ENCODE measurements at places on chromosomes 16 and 17.

DNA sequence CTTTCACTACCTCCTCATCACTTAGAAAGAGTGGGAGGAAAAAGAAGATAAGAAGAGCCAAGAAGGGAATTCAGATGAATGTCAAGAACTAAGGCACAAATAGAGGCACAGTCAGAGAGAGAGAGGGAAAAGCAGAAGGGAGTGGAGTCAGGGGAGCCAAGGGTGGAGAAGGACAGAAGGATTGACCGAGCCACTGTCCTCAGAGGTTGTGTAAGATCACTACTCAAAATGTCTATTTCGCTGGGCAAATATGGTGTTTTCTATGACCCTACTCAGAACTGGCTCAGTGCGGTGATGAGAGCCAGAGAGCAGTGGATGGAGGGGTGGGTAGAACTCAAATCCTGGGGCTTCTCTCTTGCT is 139.2 kb upstream of the HS3ST2 start:
- DNase-seq, result no peak

- peak; percentile 90 for DNase-seq
These were observed 47.2 kb downstream of the ARHGAP27 start for GRCh38 chr17:45385331-45385997.

DNA sequence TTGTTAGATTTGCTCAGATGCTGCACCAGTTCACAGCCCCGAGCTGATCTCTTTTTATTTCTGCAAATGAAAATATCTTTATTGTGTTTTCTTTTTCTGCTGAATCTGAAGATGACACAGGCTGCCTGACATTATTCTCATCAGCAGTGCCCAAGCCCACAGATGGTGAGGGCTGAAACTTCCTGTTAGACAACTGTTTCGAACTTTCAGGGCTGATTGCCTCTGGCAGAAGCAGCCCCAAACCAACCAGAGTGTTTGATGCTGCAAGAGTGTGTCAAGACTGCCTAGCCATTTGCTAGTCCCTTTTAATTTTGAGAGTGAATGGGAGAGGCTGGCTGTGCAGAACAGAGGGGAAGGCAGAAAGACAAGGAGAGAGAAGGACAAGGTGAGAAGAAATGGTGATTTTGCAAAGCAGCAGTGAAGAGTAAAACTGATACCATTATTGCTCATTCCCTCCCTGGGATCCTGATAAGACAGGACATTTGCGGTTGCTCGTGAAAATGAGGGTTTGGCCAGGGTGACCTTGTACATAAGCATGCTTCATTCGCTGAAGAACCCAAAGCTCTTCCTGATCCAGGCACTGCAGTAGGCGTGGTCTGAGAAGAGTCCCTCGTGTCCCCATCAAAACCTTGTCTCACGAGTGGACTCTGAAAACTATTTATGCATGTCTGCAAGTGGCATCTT is 77.2 kb downstream of the TMEM114 start:
- DNase-seq, result no peak

DNA sequence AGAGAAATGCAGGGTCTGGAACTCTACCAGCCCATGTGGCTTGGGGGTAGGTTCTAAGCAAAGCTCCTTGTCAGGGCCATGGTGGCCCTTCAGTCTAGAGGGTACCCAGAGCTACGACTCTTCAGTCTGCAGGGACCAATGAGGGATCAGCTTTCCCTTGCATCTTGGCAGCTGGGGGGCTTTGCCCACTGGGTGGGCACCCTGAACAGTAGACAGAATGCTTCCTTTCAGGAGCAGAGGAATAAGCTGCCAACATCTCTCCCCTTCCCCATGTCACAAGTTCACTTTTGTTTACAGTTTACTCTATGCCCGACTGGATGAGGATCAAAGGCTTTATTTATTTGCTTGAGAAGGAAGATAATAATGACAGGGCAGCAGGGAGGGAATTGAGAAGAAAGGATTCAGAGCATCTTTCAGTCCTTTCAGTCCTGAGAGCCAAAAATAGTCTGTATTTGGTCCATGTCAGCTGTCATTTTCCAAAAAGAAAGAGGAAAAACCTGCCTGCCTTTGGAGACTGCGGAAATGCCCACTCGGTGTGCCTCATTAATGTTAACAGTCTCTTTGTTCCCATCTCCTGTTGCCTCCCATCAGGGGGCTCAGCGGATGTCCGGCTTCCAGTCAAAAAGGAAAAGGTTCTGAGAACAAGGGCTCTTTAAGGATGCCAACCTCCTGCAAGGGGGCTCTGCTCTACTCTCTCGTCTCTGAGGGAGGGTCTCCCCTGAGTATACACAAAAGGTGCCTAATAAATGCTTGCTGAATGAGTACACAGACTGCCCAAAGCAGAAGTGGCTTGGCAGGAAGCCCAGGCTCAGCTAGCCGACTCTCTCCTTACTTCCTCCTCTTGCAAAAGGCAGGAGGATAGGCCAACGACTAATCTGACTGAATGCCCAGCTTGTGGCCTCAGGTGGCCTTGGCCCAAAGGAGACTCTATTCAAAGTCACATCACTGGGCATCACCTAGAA is 17.1 kb downstream of the TRAF4 start:
- DNase-seq, result no peak

DNA sequence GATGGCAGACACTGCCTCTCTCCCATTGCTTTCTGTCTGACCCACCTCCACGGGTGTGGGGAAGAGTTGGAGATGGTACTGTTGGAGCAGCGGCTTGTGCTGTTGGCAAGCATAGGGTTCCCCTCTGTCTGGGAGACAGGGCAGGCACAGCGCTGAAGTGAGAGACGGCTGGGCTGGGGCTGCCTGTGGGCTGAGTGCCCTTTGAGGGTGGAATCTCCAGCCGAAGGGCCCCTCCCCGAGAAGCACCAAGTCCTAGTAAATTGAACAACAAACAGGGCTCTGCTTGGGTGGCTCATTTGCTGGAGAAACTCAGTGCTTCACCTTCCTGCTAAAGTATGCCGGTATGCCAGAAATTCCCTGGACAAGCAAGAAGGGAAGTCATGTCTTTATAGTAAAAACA is 79.7 kb downstream of the KSR1 start:
- DNase-seq, result no peak

- peak; percentile 74 for DNase-seq
These were observed 4.0 kb downstream of the NOG start for GRCh38 chr17:56597495-56597990.

GRCh38 chr17:58329035-58329809 is 627 bp upstream of the TSPOAP1 start:
- DNase-seq, result peak; percentile 48

DNA sequence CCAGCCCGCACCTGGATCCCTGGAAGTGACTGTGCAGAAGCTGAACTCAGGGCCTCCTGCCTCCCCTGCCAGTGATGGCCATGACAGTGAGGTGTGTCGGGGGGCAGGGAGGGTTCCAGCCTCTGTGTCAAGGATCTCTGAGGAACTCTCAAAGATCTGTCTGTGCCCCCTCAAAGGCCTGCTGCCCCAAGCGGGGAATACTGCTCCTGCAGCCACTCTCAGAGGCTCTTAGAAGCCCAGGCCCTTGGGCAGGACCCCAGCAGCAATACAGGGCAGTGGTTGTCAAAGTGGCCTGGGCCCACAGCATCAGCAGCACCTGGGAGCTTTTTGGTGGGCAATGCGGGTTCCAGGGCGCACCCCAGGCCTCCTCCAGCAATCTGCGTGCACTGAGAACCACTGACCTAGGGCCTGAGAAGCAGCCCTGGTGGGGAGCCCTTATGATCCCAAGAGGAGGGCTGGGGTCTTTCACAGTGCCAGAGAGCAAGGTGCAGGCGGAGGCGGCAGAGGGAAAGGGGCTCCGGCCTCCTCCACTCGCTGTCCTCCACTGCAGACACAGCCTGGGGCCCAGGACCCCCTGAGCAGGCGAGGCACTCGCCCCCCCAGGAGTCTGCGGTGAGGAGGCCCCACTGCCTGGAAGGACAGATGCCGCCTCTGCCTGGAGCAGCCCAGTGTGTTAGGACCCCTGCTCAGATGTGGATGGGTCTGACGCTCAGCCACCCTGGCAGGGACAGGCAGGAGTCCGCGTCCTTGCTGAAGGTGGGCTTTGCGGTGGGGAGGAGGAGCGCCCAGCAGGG is 42.1 kb downstream of the ENGASE start:
- DNase-seq, result no peak

DNA sequence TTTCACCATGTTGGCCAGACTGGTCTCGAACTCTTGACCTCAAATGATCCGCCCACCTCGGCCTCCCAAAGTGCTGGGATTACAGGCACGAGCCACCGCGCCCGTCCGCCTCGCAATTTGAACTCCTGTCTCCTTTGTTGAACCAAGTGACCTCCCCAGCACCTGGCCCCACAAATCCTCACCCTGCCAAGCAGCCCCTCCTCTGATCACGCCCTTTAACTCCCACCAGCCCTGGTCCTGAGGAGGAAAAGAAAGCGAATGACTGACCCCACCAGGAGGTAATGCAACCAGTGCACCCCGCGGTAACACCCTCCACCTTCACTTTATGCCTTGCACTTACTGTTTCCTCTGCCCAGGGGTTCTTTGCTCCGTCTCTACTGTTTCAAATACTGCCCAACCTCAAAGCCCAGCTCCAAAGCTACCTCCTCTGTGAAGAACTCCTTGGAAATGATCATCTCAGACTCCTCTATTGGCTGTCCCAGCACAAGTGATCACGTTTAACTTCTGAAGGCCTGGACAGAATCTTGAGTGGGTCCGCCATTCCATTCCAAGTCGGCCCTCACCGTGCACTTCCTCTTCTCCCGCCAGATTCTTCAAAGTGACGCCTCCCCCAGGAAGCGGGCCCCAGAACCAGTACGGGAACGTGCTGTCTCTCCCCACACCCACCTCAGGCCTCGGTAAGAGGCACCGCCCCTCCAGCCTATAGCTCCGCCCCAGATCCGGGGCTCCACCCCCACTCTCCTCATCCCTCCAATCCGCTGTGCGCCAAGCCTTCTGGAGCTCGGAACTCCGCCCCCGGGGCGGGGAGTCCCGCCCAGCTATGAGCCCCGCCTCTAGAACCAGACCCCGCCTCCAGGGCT is 4.4 kb downstream of the CD19 start:
- DNase-seq, result no peak

- DNase-seq, result peak; percentile 34
These were observed 11.1 kb downstream of the IL4R start for GRCh38 chr16:27324851-27325301.

DNA sequence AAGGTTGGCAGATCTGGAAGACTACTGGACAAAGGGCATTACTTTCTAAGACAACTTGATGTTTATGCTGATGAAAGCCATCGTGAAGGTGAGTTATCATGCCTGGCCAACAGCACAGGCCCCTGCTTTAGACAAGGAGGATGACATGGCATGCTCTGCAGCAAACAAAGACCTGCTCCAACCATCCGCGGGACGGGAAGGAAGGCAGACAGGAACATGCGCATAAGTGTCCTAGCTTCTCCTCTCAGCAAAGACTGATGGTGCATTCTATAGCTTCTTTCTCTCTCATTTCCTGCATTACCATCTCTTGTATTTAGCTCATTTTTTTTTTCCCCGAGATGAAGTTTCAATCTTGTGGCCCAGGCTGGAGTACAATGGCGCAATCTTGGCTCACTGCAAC is 5.4 kb downstream of the NPLOC4 start:
- no peak for DNase-seq

DNA sequence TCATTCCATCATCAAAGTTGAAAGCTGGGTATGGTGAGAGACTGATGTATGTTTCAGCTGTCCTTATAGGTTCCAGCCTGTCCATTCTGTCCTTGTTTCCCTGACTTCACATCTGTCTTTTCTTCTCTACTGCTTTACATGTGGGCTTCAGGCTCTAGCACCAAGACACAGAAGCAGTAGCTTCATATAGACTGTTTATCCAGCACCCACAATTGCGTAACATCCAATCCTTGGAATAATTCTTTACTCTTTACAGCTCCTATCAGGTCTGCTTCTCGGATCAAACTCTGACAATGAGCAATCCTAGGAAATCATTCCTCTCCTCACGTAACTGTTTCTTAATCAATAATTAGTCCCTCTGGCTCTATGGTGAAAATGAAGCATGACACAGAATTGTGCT is 158.9 kb downstream of the CA10 start:
- DNase-seq, result no peak

DNA sequence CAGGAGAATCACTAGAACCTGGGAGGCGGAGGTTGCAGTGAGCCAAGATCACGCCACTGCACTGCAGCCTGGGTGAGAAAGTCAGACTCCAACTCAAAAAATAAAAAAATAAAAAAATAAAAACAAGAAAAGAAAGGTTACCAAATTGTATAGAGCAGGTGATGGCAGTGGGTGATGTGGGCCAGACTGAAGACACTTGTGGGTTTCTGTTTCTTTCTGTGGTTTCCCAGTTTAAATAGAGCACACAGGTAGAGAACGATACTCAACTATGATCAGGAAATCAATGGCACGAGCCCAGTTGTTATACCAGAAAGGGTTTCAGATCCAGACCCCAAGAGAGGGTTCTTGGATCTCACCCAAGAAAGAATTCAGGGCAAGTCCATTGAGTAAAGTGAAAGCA is 32.6 kb downstream of the NUBP1 start:
- DNase-seq, result no peak

GRCh38 chr17:14310605-14311004 is 9.7 kb downstream of the HS3ST3B1 start:
- no peak for DNase-seq

- DNase-seq, result no peak
These were observed 44.8 kb upstream of the CDRT4 start for GRCh38 chr17:15512071-15512709.

GRCh38 chr16:72137380-72138063 is 34.4 kb downstream of the PMFBP1 start:
- peak; percentile 68 for DNase-seq

GRCh38 chr17:79633154-79633553 is 22.3 kb upstream of the RBFOX3 start:
- no peak for DNase-seq

DNA sequence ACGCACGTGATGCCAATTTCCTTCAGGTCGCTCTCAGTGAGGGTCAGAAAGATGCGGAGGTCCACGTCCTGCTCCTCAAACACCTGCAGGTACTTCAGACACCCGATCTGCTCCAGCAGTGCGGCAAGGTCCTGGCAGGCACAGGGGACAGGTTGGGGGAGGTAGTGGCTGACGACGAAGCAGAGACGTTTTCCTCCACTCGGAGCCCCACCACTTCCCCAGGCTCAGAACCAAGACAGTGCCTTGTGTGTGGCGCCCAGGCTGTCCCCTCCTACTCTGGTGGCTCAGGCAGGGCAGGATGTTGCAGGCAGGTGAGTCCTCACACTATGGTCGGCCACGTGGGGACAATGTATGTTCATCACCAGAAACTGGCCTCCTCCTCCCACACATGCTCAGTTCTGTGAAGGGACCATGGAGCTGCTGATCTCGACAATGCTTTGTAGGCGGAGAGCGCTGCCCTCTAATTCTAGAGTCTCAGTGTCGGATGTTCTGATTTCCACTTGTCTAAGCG is 5.7 kb downstream of the NUDT16L1 start:
- no peak for DNase-seq

DNA sequence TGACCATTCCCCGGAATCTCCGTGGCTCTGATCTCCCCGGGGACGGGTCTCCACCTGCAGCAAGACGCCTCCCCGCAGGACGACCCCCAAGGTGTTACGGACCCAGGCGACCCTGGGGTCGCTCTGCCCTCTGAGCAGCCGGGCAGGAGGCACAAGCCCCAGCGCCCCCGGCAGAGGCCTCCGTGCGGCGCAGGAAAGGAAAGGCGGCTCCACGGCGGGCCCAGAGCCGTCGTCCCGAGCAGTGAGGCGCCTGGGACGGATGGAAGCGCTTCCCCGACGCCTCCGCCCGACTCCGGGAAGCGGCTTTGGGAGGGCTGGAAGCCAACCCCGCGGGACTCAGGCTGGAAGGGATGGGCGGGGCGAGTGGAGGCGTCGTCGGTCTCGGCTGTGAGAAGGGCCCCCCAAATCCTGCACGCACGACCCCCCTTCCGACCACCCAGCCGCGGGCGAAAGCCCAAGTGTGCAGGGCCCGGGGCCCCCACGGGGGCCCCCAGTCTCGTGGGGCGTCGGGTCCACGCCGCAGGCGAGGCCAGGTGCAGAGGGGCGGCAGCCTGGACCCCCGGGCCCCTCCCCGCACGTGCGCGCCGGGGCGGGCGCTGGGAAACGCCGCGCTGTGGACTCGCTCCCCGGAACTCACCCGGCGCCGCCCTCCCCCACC is 32.7 kb upstream of the RPH3AL start:
- DNase-seq, result no peak

All from NCI-H524 (cell line).